Brain pericyte (primary cell): ENCODE measurements at places on chromosomes 3 and 15.
A peak's percentile ranks its signal among the peaks of the same experiment; 100 is the strongest.

- DNase-seq, result peak; percentile 45
These were observed 521.3 kb upstream of the SEMA6D start for GRCh38 chr15:47196048-47196447.

DNA sequence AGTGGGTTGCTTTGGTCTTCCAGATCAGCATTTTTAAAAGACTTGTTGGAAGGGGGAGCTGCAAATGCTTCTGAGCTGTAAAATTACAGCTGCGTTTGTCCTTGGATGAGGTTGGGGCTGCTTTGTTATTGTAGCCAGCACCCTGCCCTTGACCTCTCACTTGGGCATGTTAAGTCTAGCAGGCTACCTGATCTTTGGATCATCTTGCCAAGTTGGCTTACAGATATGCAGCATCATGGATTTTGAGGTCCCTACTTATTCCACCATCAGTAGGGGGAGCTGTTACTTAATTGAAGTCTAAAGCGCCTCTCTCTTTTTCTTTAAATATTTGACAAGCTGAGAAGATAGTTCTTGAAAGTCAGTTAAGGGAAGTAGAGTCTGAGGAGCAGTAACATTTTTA, 793.0 kb downstream of the MCTP2 start:
- peak; percentile 22 for DNase-seq

- DNase-seq, result no peak
These were observed 81.5 kb upstream of the KCNAB1 start for GRCh38 chr3:156038869-156039268.

DNA sequence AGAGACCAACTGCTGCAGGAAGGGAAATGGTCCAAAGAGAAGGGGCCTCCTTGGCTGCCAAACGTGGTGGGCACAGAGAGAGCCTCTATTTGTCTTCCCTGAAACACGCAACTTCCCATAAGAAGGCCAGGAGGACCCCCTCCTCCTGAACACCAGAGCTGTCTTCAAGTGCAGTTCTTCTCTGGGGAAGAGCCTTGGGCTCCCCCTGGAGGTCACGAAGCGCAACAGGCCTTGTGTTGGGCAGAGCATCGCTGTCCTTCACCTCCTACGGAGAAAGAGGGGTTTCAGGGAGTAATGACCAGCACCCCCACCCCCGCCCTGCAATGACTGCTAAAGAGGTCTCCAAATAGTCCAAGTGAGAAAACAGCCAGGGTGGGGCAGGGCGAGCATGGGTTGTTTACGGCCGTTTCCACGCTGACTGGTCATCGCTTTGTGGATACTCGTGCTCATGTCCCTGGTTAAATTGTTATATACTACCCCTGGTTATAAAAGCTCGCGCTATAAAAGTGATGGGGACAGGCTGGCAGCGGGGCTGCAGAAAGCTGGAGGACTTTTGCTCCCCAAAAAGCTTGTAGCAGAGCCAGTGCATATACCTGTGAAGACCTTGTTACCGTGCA, 397.5 kb upstream of the ATP10A start:
- no peak for DNase-seq

DNA sequence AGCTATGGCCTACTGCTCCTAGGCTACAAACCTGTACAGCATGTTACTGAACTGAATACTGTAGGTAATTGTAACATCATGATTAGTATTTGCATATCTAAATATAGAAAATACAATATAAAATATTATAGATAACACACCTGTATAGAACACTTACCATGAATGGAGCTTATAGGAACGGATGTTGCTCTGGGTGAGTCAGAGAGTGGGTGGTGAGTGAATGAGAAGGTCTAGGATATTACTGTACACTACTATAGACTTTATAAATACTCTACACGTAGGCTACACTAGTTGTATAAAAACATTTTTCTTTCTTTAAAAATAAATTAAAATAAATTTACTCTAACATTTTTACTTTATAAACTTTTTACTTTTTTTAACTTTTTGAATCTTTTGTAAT, 224.0 kb upstream of the CBLB start:
- no peak for DNase-seq

GRCh38 chr3:33202711-33203457, 15.7 kb downstream of the SUSD5 start:
- no peak for DNase-seq

DNA sequence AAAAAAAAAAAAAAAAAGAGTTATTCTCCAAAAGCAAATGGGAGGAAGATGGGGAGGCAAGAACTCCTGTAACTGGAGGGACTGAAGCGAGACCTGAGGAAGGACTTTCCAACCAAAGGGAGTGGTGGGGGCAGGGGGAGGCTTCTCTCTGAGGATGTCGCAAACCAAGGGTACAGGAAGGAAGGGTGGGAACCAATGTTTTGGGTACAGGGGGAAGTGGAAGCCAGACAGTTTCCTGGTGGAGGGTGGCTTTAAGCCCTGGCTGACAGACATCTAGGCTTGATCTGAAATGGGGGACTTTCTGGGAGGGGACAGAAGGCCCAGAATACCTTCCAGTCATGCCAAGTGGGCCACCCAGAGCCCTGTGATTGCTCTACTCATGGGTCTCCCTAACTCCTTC, 27.0 kb downstream of the VIPR1 start:
- no peak for DNase-seq

GRCh38 chr3:43260412-43260811, 25.9 kb upstream of the SNRK start:
- DNase-seq, result no peak

DNA sequence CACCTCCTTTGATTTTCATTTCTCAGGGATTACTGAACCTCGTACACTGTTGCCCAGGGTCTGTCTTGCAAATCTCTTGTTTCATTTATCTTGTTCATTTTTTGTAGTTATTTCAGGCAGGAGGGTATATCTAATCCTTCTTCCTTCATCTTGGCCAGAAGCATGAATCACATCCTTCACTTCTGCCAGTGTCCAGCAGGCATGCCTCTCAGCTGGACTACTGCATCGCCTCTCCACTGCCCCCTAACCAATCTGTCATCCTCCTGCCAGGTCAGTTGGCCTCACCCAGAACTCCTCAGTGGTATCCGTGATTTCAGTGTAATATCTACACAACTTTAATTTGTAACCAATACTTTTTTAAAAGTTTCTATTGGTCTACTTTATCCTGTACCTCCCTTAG, 297.9 kb downstream of the GABRG3 start:
- no peak for DNase-seq

DNA sequence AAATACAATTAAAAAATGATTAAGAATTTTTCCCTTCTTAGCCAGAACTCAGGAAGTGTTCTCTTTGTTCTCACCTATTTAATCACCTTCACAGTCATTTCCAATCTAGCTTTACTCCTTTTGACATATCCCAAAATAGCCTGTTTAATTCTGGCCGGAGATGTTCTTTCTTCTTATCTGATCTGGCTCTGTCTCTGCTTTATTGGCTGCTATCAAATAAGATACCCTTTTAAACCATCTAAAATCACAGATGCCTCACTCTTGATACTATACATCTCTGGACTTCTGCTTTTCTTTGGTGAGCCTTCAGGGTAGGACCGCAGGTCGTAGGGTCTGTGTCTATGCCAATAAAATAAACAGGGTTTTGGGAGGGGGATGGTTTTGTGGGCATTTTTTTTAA, 319.2 kb upstream of the SEMA6D start:
- no peak for DNase-seq
